Tibial nerve (tissue), 4 donors: ENCODE measurements at places on chromosomes 6 and 20. TPM values are rescaled to one million over a fixed set of nuclear protein-coding genes. Genes with fewer than 3 reads are reported as not detected.

The CNKSR3 gene
- total RNA-seq = 11.9 TPM

The PACSIN1 gene
- not detected for total RNA-seq

The TNNC2 gene
- not detected for total RNA-seq

The SS18L1 gene
- 14.4 TPM for total RNA-seq

The TMEM200A gene
- total RNA-seq = 5.3 TPM

The PRICKLE4 gene
- total RNA-seq = 18.1 TPM

The HDGFL1 gene
- total RNA-seq = 0.30 TPM

The CFB gene
- 15.7 TPM for total RNA-seq

DNA sequence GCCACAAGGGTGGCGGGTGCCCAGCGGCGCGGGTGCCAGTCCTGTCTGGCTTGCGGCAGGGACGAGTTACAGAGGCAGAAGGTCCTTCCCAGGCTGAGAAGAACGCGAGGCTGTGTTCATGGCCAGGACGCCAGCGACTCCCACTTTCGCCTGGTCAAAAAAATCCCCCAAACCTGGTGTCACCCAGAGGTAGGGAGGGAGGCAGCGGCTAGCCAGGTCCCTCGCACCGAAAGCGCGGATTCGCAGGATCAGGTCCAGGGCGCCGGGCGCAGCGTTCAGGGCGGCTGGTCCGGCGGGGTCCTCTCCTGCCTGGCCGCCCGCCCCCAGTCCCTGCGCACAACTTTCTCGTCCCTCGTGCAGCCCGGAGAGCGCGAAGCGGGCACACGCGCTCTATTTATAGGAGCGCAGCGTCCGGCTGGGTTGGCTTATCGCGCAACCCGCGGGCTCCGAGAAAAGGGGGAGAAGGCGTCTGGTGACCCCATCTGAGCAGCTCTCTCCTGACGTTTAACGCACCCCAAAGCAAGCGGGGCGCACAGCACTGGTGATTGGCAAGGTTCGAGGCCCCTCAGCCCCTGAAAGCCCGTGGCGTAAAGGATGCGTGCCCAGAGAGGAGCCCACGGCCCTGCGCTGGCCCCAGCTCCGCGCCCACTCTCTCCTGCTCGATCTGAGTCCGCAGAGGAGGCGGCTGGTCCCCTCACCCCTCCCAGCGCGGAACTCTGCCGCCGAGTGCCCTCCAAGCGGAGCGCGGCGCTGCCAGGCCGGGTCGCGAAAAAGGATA lies 519 bp downstream of the CBLN4 start:
- no peak for DNase-seq

DNA sequence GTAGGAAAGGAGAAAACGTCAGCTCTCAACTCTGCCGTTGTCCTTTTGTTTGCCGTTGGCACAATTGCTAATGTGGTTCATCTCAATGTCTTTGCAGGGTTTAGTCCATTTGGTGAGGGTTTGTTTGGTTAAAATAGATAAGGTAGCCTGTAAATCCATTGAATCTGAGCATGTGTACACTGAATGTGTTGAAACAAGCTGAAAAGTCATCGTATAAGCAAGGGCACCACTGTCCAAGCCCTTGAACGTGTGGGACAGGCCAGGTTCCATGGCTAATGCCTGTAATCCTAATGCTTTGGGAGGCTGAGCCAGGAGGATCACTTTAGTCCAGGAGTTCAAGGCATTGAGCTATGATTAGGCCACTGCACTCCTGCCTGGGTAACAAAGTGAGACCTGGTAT lies 224.7 kb upstream of the PLCB4 start:
- no peak for DNase-seq

GRCh38 chr20:35318502-35319157 lies 26.4 kb upstream of the FAM83C start:
- no peak for DNase-seq

GRCh38 chr6:157982563-157983405 lies 1.1 kb downstream of the SYNJ2 start:
- no peak for DNase-seq

- no peak for DNase-seq
These were observed 52.1 kb downstream of the IYD start for GRCh38 chr6:150420926-150421325.

DNA sequence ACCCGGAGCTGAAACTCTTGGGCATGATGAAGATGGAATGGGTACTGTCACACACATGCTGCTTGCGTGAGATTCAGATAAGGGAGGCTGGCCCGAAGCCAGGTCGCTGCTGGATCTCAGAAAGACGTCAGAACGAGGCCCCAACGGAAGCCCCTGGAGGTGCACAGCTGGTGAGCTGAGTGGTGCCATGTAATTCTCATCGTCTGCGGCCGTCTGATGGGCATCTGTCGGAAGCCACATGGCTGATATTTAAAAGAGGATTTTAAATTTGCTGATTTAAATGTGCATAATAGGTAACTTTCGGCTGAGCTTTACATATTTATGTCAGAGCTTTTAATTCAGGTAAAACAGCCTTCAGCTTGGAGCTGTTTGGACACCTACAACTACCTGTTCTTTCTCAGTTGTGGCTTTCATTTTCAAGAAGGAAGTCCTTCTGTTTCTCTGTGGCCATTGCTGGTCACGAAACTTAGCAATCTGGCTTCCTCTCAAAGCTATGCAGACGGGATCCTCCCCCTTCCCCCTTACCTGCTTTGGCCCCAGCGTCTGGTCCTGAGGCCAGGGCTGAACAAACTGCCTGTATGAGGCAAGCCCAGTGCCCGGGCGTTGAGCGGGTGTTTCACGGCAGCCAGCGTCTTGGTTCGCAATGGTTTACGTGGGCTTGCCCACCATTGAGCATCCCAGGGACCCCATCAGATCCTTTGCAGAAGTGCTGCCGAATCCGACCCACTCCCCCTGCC lies 9.2 kb downstream of the SLCO4A1 start:
- peak; percentile 62 for DNase-seq

- no peak for DNase-seq
These were observed 20.1 kb downstream of the HECA start for GRCh38 chr6:139154881-139155547.

GRCh38 chr20:45951925-45952834 lies 17.7 kb downstream of the PCIF1 start:
- no peak for DNase-seq

DNA sequence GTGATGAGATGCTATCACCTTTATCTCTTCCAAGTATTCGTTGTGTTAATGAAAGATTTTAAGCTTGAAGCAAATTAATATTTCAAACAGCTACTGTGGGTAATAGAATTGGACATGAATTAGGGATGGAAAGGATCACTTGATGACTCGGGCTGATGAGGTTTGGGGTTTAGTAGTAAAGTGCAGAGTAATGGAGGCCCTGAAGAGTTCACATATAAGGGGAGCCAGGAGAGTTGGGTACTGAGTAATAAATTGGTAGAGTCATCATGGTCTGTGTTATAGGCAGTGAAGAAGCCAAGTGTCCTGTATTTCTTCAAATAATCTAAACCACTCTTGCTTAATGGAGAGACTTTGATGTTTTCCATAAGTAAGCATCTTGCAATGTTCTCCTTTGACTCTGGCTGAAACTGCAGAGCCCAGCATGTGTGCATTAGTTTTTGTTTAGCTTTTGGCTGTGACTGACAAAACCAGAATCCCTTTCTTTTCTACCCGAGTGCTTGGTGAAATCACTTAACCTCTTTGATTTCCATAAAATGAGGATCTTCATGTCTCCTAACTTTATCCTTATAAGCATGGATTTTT lies 57.6 kb downstream of the L3MBTL3 start:
- DNase-seq = no peak

DNA sequence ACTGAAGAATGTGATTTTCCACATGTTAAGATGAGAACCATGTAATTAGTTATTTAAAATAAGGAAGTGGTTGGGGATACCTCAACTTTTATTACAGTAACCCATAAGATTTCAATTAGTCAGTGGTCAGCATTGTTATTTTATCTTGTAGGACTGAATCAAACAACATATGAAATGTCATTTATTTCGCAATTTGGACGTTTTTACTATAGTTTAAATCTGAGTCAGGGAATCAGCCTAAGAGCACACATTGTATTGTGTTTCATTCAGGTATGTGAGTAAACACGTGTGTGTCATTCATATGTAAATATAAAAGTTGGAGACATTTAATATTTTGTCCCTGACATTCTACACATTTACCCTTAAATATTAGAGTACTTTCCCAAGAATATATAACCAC lies 1418.7 kb downstream of the GRIK2 start:
- no peak for DNase-seq

- no peak for DNase-seq
These were observed 15.5 kb downstream of the TM9SF4 start for GRCh38 chr20:32124916-32125454.

DNA sequence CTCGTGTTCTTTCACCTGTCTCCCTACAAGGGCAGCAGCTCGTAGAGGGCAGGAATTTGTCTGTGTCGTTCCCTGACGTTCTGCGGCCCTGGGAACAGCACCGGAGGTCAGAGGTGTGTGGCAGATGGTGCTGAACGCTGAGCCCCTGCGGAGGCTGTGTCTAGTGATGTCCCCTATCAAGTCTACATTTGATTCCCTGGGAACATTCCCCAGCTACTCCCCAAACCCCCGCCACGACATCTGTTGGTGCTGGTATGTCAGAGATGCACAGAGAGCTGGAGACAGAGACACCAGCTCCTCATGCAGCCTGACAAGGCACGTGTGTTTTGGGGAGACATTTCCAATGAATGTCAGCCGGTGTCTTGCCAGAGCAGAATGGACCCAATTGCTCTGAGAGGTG lies 7.7 kb downstream of the PMEPA1 start:
- DNase-seq = no peak

- no peak for DNase-seq
These were observed 969.6 kb downstream of the EYS start for GRCh38 chr6:64737418-64737817.

DNA sequence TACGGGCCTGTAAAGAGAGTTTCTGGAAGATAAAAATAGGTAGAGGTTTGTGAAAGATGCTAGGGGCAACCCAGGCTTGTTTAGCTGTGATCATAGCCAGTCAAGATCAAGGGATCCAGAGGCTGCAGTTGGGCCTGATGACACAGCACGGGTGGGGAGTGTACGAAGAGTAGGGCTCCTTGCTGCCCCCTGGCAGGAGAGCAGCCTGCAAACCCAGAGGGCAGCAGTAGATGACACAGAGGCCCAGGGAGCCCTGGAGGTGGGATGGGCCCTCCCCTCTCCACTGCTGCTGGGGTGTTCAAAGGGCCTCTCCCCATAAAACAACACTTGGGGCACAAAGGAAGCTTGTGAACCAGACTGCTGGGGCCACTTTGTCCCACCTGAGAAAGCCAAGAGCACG lies 47.2 kb downstream of the VEGFA start:
- DNase-seq = no peak

DNA sequence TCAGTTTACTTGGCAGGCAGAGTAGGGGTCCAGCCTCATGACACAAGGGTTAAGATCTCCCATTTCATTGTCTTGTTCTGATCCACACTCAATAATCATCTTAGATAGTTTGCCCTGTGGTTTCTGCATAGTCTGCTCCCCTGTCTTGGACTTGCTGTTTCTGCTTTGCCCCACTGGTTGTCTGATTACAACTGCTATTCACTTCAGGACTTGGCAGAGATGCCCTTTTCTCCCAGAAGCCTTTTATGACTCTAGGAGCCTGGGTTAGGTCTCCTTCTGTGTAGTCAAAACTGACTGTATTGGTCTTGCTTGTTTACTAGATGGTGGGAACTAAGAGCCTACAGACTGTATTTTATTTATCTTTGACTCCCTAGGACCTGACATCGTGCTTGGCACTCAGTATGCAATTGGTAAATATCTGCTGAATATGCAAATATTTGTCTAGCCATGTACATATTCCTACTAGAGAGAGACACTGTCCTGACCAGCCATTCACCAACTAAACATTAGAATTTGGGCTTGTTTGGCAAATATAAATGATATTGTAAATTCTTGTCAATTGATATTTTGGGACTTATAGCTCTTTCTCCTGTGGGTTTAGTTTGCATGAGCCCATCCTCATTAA lies 165.9 kb upstream of the KCNK16 start:
- no peak for DNase-seq

GRCh38 chr20:35776513-35777101 lies 4.8 kb downstream of the PHF20 start:
- DNase-seq = peak; percentile 58

GRCh38 chr20:46302106-46302505 lies 6.2 kb downstream of the CDH22 start:
- no peak for DNase-seq

- no peak for DNase-seq
These were observed 46.0 kb downstream of the DSTN start for GRCh38 chr20:17615645-17616479.

- peak; percentile 71 for DNase-seq
These were observed 265.0 kb downstream of the ADGRG6 start for GRCh38 chr6:142566628-142567396.

DNA sequence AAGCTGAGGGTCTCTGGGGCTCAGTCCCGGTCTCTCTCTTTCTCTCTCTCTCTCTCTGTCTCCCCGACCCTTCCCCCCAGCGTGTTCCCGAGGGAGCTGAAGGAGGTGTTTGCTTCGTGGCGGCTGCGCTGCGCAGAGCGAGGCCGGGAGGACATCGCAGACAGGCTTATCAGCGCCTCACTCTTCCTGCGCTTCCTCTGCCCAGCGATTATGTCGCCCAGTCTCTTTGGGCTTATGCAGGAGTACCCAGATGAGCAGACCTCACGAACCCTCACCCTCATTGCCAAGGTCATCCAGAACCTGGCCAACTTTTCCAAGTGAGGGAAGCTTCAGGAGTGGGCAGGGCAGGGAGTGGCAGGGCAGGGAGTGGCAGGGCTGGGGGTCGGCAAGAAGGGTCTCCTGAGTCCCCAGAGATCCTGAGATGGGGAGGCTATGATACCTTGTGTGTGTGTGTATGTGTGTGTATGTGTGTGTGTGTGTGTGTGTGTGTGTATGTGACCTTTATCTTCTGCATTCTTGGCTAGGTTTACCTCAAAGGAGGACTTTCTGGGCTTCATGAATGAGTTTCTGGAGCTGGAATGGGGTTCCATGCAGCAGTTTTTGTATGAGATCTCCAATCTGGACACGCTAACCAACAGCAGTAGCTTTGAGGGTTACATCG lies 13.6 kb upstream of the ZBTB9 start:
- DNase-seq = no peak

- no peak for DNase-seq
These were observed 44.8 kb downstream of the TAF8 start for GRCh38 chr6:42095094-42095493.

DNA sequence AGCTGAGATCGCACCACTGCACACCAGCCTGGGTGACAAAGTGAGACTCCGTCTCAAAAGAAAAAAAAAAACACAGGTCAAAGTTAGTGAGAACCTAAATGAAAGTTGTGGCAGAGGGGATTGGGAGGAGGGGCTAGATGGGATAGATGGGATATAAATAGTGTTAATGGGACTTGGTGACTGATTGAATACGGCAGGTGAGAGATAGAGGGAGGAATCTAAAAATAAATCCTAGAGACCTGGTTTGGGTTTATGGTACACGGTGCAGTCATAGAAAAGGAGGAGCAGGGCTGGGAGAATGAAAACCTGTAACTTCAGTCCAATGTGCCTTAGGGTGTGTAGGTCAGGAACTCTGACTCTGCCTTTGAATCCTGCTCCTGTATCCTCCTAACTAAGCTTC lies 25.0 kb upstream of the DEK start:
- no peak for DNase-seq

GRCh38 chr20:848193-848592 lies 14.7 kb downstream of the FAM110A start:
- DNase-seq = no peak
